ENCODE measurements at places on chromosomes 7 and 10. TPM values are rescaled to one million over a fixed set of nuclear protein-coding genes. Genes with fewer than 3 reads are reported as not detected.

GRCh38 chr10:16481052-16481728, 40.5 kb downstream of the C1QL3 start:
- no peak for DNase-seq

Gene ADRB1
- 0.65 TPM for total RNA-seq

GRCh38 chr10:43380610-43381222, 9.3 kb downstream of the FXYD4 start:
- DNase-seq: no peak

DNA sequence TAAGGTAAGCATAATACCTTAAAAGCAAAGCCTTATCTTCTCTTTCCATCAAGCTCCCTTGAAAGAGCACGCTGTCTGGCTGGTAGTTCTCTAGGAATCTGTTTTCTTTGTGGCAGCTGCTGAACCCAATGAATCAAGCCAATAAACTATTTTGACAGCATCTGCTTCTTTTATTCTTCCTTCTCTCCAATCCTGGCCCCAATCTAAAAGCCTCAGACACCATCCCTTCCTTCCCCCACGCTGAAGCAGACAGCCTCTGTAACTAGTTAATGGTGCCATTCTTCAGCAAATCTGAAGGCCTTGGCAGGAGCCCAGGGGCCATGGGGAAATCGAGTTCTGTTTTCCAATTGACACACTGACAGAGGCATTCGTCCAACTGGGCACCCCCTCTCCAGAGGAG, 186.6 kb upstream of the LYZL1 start:
- no peak for DNase-seq

GRCh38 chr7:46468753-46469356, 547.8 kb upstream of the IGFBP3 start:
- no peak for DNase-seq

- no peak for DNase-seq
Measured at GRCh38 chr10:93977442-93977841, 16.3 kb upstream of the PLCE1 start.

GRCh38 chr10:17081431-17081830, 48.2 kb downstream of the CUBN start:
- DNase-seq: no peak

- DNase-seq: no peak
Measured at GRCh38 chr10:33267708-33268107, 66.8 kb downstream of the NRP1 start.

DNA sequence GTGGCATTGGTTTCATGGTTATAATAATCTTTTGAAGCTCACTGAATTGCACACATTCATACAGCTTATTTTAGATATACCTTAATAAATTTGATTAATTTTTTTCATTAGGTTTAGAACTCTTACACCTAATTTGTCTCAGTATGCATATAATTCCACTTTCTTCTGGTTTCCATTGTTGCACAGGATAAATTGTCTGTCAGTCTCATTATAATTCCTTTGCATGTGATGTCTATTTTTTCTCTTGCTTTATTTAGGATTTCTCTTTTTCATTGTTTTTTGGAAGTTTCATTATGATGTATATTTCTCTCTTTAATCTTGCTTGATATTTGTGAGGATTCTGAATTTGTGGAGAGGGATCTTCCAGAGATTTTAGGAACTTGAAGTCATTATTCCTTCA, 84.7 kb downstream of the ARL5B start:
- no peak for DNase-seq

- DNase-seq: no peak
Measured at GRCh38 chr7:106476751-106477150, 184.2 kb downstream of the CCDC71L start.

- DNase-seq: no peak
Measured at GRCh38 chr7:56110611-56111010, 4.3 kb upstream of the CHCHD2 start.

- no peak for DNase-seq
Measured at GRCh38 chr10:32909456-32909855, 48.6 kb downstream of the ITGB1 start.

Gene COL28A1
- total RNA-seq: 3.3 TPM

GRCh38 chr10:19977097-19977521, 160.9 kb downstream of the PLXDC2 start:
- DNase-seq: no peak

DNA sequence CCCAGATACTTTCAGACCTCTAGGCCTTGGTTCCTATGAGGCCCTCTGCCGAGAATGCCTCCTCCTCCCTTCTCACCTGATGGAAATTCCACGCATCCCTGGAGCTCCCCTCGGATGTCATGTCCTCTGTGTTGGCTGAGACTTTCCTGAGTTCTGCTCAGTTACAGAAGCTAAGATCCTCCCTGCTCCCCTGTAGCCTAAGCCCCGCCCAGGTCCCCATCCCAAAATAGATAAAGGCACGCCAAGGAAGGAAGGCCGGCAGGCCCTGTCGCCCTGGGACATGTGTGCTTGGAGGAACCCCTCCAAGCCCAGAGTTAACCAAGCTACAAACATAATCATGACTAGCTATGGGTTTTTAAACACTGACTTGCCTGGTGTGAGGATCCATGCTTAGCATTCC, 123.5 kb downstream of the SORBS1 start:
- no peak for DNase-seq

DNA sequence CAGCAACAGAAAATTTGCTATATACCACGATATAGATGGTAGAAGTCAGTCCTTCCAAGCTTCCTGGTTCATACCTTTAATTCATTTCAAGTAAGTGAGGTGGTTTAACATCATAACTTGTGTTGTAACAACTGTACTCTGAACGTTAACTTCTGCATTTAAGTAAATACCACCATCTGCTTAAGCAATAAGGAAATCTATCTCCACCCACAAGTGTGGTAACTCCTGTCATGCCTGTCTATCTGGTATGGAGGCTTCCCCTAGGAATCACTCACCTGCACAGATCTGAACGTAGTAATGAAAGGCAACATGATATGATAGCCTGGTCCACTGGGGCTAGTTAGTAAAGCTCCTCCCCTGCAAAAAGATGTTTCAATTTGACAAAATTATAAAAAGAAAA, 2.3 kb downstream of the ERLIN1 start:
- no peak for DNase-seq

DNA sequence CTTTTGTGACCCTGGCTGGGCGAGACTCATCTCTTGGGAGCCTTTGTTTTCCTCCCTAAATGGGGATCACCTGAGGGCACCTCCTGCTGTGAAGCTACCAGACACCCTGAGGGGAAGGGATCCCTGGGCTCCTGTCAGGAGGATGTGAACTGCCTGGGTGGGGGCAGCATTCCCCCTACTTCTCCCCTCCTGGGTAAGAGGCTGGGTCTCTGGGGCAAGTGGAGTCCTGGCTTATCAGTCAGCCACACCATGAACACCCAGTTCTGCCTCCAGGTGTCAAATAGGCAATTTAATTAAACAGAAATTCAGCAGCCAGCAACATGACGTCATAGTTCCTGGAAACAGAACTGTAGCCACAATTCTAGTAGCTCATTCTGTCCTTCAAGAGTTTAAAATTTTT, 97.7 kb upstream of the RET start:
- peak; percentile 1 for DNase-seq

GRCh38 chr7:103605640-103606039, 159.6 kb upstream of the SLC26A5 start:
- no peak for DNase-seq

- DNase-seq: no peak
Measured at GRCh38 chr7:52547308-52547910, 488.0 kb upstream of the POM121L12 start.

- no peak for DNase-seq
Measured at GRCh38 chr7:16904076-16904475, 22.3 kb upstream of the AGR3 start.
